ENCODE measurements at places on chromosomes 12 and 14.

DNA sequence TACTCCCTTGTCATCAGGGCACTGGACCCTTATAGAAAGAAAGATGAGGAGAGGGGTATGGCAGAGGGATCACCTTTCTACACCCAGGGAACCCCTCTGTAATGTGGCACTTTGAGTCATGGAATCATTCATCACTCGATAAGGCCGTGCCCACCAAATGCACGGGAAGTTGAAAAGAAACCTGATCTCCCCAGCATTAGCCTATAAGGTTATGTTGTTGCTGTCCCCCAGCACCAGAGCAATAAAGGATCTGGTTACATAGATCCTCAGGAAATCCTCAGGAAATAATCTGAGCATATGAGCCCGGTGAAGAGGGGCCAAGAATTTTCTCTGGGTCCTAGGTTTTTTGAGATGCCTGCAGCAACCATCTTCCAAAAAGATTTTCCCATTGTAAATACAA lies 148.8 kb upstream of the CRY1 start:
- DNase-seq, result no peak

GRCh38 chr12:52518574-52519386 lies 1.4 kb downstream of the KRT5 start:
- no peak for DNase-seq

DNA sequence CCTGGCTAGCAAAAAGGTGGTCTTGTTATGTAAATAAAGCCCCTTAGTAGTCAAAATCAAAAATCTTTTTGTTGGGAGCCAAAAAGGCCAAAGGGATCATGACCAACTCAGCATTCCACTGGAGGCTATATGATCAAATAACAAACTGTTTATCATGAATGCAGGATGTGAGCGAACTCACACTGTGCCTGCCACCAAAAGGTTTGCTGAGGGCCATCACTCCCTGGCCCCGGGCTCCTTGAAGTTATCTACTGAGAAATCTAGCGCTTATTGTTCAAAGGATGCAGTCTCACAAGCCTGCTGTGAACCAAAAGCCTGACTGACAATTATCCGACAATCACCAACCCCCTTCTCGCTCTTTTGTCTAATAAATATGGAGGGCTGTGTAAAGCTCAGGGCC lies 107.2 kb upstream of the DDHD1 start:
- no peak for DNase-seq

DNA sequence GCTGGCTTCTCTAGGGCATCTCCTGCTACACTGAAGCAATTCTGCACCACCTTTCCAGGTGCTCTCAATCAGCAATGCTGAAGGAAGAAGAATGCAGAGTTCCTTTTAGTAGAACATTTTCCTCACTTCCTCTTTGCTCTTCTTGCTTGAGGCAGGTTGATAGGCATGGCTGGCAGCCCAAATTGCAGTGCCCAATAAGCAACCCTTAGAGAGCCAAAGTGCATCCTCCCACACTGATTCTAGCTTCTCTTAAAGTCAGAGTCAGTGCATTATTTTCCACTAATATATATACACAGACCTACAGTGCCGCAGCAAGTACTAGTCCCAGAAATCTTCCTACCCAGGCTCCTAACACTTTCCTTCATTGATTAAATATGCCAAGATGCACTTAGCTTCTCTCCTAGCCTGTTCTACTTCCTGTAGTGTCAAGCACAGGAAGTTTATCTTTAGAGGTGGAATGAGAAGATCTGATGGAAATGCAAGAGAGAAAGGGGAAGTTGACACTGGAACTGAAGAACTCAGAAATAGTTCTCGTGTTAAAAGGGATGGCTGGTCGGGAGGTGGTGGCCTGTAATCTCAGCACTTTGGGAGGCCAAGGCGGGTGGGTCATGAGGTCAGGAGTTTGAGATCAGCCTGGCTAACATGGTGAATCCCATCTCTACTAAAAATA lies 132.7 kb downstream of the SSPN start:
- DNase-seq, result no peak

DNA sequence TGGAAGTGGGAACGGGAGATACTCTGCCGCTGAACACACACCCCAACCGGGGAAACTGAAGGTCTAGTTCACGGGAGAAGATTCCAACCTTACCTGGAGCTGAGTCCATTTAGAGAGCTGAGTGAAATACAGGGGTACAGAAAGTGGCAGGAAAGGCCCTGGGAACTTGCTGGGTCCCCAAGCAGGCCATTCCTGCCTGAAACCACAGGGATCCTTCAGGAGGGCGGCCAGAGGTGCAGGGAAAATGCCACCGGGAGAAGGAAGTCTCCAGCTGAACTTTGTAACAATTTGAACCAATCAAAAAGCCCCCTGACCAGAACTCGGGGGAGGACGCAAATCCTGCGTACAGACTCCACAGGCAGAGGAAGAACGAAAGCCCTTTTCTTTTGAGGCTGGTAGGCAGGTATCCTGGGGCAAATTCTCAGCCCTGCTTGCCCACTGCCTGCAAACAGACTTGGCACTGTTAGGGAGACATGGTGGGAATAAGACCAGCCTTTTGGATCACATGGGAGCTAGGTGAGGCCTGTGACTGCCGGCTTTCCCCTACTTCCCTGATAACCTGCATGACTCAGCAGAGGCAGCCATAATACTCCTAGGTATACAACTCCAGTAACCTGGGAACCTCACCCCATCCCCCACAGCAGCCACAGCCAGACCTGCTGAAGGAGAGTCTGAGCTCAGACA lies 170.9 kb downstream of the SEC23A start:
- DNase-seq, result no peak

- no peak for DNase-seq
Observed at GRCh38 chr14:69670093-69670492, 58.7 kb downstream of the SUSD6 start.

DNA sequence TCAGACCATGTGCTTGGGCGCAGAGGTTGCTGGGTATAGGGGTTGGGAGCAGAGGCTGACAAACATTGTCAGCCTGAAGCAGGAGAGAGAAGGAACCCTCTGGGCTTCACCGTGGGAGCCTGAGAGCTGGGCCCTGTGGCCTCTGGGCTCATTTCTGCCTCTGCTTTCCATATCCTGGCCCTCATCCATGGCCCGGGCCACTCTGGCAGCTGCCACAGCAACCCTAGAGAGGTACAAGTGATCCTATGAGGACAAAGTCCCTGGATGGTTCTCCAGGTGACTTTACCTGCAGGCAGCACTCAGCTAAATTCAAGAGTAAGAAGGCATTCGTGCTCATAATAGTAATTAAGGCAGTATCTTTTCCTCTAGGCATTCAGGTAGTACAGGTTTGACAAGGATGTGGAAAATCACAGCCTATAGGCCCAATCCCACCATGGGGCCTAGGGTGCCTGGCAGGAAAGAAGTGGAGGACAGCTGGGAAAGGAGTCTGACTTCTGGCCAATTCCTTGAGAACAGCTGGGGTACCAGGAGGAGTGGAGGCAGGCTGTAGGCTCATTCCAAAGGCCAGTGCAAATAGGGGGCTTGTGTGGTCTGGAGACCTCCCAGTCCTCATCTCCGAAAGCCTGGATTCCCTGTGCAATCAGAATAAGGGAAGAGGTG lies 3.6 kb upstream of the TTC7B start:
- no peak for DNase-seq

DNA sequence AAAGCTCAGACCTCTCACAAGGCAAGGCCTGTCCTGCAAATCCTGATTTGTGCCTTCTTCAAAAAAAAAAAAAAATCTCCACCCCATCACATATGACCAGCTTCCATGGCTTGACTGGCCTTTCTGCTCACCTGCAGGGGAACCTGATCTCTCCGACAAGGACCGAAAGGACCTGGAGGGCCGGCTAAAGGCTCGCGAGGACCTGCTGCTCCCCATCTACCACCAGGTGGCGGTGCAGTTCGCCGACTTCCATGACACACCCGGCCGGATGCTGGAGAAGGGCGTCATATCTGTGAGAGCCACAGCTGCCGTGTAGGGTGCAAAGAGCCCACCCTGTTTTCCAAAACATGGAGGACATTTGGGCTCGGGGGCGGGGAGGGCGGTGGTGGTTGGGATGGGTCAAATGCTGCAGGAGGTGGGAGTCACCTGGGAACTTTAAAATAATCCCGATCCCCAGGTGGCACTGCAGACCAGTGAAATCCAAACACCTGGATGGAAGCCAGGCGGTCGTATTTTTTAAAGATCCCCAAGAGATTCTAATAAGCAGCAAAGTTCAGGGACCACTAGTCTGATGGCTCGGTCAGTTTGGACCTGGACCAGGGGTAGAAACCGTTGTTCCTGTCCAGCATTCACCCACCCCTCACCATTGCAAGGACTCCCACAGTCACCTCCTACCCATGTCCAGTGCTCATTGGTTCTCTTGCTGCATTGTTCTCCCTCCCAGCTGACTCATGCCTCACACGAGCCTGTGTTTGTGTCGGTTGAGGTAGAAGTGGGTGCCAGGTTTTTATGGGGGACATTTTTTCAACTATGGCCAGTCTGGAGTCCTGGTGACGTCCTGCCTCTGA lies 44.8 kb downstream of the FOXN4 start:
- DNase-seq, result no peak

- no peak for DNase-seq
Observed at GRCh38 chr12:101592448-101592847, 2.3 kb upstream of the MYBPC1 start.

DNA sequence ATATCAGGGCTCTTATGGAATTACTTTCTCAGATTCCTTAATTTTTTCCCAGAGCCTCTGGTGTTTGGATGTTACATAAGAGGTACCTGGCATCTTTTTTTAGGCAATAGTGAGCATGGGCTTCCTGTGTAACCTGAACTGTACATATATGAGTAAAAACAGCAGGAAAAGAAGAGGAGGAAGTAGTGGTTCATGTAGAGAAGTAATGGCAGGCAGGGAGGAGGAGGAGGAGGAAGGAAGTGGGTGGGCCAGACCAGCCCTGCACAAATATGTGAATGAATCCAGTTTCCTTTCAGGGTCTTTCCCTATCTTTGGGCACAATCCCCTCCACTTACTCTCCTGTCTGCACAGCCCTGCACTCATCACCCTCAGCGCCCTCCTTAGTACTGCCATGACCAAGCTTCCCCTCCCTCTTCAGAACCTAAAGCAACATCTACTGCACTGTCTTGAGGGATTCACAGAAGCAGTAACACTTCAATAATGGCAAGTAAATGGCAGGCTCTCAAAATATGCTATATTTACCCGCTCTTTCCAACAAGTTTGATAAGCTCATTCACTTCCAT lies 40.9 kb upstream of the GSG1 start:
- no peak for DNase-seq

DNA sequence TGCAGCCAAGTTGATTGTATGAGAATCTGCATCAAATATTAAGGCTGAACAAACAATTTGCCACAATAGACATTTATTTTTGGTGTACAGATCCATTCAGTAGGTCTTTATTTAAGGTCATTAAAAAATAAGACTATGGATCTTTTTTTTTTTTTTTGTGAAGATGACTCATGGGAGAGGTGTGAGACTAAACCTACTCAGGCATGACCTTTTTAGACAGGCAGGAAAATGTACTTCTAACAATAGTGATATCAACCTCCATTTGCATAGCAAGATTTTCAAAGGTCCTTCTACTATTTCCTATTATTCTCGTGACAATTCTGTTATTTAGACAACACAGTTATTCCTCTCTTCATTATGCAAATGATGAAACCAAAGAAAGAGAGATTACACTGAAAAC lies 39.9 kb upstream of the PTPRR start:
- no peak for DNase-seq

GRCh38 chr12:94386422-94386821 lies 73.2 kb downstream of the CEP83 start:
- DNase-seq, result no peak

GRCh38 chr12:47848853-47849252 lies 29.1 kb upstream of the HDAC7 start:
- DNase-seq, result no peak

DNA sequence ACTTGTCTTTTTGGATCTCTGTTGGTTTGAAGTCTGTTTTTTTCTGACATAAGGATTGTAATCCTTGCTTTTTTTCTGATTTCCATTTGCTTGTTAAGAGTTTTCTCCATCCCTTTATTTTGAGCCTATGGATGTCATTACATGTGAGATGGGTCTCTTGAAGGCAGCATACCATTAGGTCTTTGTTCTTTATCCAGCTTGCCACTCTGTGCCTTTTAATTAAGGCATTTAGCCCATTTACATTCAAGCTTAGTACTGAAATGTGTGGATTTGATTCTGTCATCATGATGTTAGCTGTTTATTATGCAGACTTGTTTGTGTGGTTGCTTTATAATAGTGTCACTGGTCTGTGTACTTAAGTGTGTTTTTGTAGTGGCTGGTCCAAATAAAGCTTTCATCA lies 100.0 kb downstream of the CCDC91 start:
- DNase-seq, result no peak

DNA sequence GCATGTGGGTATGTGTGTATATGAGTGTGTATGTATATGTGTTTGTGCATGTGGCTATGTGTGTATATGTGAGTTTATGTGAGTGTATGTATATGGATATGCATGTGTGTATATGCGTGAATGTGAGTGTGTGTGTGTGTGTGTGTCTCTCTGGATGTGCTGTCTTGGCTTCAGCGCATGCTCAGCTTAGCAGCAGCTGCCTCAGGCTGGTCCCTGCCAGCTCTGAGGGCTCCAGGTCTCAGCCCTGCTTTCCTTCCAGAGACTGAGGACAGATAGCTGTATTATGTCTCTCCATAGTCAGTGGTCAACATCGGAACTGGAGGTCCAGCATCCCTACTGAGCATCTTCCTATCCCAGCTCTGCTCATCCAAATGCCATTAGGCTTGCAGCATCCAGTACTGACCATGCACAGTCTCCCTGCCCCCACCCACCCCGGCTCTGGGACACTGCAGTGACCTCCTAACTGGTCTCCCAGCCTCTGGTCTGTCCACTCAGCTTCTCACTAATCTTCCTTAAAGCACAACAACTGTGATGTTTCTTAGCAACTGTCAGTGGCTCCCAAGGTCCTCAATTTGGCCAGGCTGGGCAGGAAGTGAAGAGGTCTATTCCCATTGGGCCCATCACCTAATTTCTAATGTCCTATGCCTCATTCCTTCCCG lies 22.8 kb downstream of the FAIM2 start:
- DNase-seq, result no peak

DNA sequence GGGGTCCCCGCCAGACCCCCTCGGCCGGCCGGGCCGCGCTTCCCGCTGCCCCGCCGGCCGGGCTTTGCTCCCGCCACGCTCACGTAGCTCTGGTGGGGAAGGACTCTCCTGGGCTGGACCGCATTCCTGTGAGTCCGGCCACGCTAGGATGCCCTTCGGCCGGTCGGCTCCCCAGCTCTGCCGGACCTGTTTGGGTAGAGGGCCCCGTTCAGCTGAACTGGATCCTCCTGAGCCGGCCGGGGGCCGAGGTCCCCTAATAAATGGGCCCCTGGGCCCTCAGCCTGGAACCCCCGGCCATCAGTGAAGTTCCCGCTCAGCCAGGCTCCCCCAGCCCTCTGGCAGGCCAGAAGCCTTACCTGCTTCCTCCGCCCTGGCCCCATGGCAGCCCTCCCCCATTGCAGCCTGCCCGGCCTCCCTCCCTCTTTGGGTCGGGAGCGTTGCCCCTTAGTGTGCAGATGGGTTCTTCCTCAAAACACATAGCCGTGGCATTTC lies 593 bp downstream of the UNC119B start:
- no peak for DNase-seq

GRCh38 chr14:47207617-47208016 lies 467.8 kb downstream of the MDGA2 start:
- no peak for DNase-seq
